ENCODE measurements at places on chromosomes 7 and 10. TPM values are rescaled to one million over a fixed set of nuclear protein-coding genes. Genes with fewer than 3 reads are reported as not detected.

- DNase-seq, result no peak
These were observed 257.7 kb upstream of the NFE2L3 start for GRCh38 chr7:25894002-25894901.

GRCh38 chr7:36318116-36318515 is 71.5 kb upstream of the ANLN start:
- DNase-seq, result no peak

The FZD8 gene
- 1.8 TPM for total RNA-seq

- no peak for DNase-seq
These were observed 78.5 kb downstream of the SEC61G start for GRCh38 chr7:54680377-54681005.

DNA sequence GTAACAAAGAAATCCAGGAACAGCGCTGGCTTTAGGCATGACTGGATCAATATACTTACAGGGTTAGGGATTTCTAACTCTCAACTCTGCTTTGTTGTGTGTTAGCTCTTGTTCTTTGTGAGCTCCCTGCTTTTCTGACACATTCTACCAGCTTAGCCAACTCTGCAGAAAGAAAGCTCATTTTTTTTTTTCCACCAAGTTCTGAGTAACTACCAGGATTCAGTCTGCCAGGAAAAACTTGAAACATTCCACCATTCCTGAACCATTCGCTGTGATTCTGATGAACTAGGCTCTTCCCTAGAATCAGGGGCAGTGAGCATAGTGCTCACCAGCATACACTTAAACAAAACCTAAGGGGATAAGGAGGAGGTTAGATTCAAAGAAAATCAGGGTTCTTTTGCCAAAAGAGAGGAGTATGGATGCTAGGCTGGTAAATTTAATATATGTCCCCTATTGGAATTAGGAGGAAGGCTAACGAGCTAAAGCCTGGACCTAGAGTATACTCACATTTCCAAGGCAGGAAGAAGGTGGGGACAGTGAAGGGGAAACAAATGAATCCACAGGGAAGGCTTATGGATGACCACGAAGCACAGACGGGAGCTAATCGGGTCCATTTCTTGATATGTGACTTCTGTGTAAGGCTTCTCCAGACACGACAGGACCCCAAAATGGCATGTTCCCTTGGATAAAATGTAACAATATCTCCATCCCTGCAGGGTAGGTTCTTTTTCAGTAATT is 183.4 kb downstream of the PRKG1 start:
- no peak for DNase-seq

GRCh38 chr7:64993901-64994300 is 3.1 kb upstream of the ZNF117 start:
- no peak for DNase-seq

The ITGB8 gene
- 14.4 TPM for total RNA-seq

- no peak for DNase-seq
These were observed 196.3 kb downstream of the EBF3 start for GRCh38 chr10:129767751-129768150.

The LBX1 gene
- total RNA-seq, result not detected

DNA sequence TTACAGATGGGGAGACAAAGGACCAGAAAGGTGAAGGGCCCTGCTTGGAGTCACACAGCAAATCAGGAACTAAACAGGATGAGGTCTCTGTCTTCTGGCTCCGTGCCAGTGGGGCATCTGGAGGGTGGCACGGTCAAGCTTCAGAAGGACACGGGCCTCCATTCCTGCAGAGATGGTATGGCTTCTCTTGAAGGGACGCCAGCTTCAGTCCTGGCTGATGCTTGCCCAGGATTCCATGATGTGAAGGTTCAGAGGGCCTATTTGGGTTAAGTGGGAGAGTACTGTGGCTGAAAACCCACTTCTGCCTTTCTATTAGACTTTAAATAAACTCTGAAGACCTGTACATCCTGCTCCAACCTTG is 6.1 kb downstream of the RAMP3 start:
- no peak for DNase-seq

The TDRD1 gene
- total RNA-seq, result 1.5 TPM

DNA sequence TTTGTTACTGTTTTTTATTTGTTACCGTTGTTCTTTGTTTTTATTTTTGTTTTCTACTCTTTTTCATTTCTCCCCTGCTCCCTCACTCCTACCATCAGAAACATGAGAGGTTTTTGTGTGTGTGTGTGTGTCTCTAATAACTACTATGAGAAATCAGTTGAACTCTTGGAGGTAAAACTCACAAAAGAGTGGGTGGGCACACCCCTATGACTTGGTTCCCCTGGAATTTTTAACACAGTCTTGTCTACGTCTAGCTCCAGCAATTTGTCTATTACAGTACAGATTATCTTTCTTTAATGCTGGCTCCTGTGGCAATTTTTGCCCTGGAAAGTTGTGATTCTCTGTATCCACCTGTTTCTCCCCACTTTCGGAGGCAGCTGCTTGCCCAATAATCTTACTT is 56.2 kb downstream of the AOAH start:
- DNase-seq, result no peak

The HOXA11 gene
- 32.4 TPM for total RNA-seq

- DNase-seq, result no peak
These were observed 94.0 kb downstream of the SLC37A3 start for GRCh38 chr7:140304191-140304799.

- no peak for DNase-seq
These were observed 26.8 kb downstream of the FRMPD2 start for GRCh38 chr10:48247680-48248079.

DNA sequence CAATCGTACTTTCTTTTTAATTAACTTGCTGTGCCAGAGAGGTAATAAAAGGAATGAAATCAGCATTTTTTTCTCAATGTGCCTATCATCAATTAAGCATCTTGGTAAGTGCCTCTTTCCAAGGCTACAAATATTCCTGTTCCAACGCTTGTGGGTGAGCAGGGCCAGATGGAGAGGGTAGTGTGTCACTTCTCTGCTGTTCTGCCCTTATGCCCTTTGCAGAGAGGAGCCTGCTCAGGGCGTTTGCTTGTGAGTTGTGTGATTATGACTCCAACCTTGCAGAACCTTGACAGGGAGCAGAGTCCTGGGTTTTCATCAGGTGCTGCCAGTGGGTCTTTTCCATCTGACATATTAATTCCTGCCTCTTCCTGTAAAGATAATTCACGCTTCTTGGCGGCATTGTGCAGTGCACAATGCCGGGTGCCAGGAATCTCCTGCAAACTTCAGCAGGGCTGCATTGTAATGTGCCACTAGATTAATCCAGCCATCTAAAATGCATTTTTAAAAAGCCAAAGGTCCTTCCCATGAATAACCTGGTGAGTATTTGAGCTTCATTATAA is 234.4 kb downstream of the ARHGAP12 start:
- no peak for DNase-seq

The CYREN gene
- total RNA-seq, result 47.4 TPM
